ENCODE measurements at places on chromosomes 4 and X. TPM values are rescaled to one million over a fixed set of nuclear protein-coding genes. Genes with fewer than 3 reads are reported as not detected.

DNA sequence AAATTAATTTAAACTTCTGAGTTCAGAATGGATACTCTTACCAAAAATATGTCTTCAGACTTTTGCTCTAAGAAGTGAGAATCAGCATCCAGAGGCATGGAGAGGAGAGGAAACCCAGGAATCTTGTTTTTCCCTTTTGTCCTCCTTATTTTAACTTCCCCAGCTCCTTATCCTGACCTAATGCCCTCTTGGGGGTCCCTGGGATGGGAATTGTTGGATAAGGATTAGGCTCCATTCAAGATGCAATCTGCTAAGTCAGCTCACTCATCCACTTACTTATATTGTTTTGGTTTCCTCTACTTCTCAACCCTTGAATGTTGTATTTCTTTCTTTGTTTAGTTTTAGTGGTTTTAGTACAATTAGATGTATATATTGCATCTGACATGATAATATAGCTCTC is 208.4 kb upstream of the PCDH7 start:
- no peak for DNase-seq

GRCh38 chr4:165953181-165953580 is 80.1 kb downstream of the TLL1 start:
- DNase-seq = no peak

GRCh38 chr4:14749910-14750309 is 252.4 kb upstream of the CPEB2 start:
- no peak for DNase-seq

- no peak for DNase-seq
These were observed 244.2 kb upstream of the MAB21L2 start for GRCh38 chr4:150337734-150338133.

DNA sequence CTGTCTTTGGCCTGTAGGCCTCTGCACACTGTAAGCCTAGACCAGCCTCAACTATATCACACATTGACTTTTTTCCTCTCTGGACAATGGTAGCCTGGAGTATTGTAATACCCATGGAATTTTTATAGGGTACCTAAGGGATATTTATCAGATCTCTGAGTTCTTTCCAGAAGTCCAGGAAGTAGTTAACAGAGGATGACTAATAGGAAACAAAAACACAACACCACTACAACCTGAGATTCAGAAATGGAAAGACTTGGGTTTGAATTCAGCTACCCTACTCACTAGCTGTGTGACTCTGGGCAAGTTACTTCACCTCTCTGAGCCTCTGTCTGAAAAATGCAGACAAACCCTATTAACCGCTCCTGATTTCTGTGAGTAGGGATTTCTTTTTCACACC is 7.7 kb upstream of the STX18 start:
- DNase-seq = no peak

GRCh38 chrX:7552760-7553159 is 290.2 kb upstream of the VCX start:
- peak; percentile 0 for DNase-seq

DNA sequence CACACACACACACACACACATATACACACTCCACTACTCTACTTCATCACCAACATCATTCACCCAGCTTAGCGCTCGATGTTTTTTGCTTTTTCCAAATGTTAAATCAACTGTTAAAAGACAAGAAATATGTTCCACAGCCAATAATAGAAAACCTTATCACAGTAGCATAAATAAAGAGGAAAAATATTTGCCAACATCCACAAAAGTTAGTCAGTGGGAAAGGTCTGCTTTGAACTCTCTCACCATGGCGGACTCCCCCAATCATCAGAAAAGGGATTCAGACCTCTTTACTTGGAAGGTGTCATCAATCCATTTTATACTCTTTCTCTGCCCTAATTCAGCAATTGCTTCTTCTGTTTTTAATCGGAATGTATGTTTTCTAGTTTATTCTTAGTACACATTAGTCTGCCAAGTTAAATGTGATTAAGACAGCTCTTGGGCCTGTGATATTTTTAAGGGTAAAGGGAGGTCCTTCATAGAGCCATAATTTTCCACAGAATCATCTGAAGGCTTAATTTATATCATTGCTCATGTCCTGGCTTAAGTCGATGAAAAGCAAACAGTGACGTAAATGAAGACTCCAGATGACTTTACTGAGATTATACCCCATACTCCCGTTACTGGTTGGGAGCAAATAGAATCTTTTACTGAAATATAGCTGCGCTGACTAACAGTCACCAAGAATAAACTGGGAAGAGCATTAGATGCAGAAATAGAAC is 29.7 kb upstream of the LGI2 start:
- no peak for DNase-seq

GRCh38 chr4:147924604-147925412 is 192.9 kb downstream of the ARHGAP10 start:
- DNase-seq = no peak

DNA sequence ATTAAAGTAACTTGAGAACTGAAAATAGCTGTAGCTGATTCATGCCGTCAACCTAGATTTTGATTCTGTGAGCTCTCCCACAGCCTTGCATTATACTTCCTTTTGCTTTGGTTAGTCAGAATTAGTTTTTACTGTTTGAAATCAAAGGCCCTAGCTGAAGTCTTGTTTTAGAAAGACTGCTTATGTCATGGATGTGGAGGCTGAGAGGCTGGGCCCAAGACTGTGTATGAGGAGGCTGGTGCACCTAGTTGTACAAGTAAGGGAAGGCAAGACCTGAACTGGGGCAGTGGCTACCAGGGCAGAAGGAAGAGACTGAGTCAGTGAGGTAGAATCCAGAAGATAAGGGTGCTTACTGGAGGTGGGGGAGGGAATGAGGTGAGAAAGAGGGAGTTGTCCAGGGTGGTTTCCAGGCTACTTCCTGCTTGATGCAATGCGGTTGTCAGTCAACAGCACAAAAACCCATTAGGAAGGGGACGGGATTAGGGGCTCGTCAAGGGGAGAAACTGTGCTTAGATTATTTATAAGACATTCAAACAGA is 76.2 kb upstream of the PAGE3 start:
- DNase-seq = no peak

Gene COL4A6
- not detected for total RNA-seq

Gene DUSP9
- not detected for total RNA-seq

Gene CD38
- 214 TPM for total RNA-seq

Gene BTK
- 140 TPM for total RNA-seq

Gene CLNK
- total RNA-seq = 2.0 TPM

Gene AMTN
- total RNA-seq = not detected
